ENCODE measurements at places on chromosomes 7 and 10.

DNA sequence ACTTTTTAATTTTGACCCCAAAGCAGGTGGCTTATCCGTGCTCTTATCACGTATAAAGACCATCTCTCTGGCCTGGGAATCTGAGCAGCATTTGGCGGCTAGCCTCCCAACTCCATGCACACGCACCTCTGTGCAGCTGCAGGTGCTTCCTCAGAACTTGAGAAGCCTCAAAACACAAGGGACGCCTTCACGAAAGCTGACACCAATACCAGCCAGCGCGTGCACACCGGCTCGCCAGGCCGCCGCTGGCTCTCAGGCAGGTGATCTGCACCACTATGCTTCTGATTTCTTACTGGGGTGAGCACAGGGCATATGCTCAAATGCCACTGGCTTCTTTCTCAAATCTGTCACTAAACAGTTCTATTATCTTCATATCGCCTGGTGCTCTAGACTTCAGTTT, 145.0 kb downstream of the PARD3 start:
- DNase-seq: no peak

GRCh38 chr7:74033372-74034311, 5.7 kb downstream of the ELN start:
- peak; percentile 69 for DNase-seq

DNA sequence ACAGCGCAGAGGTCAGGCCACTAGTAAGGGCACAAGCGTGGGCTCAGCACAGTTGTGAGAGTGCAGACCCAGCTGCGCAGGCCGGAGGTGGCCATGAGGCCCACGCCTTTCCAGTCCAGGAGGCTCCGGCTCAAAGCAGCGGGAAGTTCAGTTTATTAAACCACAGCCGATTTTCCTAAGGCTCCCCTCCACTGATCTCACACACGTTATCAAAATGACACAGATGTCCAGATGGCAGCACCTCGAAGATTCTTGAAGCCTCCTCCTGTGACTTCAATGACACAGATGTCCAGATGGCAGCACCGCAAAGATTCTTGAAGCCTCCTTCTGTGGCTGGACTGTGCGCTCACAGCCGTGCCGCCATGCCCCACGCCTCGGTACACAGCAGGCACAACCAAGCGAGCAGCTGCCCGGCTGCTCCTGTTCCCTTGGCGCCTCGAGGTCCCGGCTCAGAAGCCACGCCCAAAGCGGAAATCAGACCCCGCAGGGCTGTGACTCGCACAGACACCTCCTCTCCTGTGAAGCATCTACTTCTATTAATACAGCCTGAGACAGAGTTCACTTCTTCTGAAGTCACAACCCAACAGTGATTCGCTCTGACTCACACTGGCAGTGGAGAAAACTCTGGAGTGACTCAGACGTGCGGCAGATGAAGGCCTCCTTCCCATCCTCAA, 122.7 kb downstream of the MAD1L1 start:
- peak; percentile 94 for DNase-seq

- DNase-seq: peak; percentile 27
Observed at GRCh38 chr10:121804460-121804859, 123.4 kb downstream of the ATE1 start.

GRCh38 chr10:109961174-109962001, 38.1 kb upstream of the XPNPEP1 start:
- no peak for DNase-seq

DNA sequence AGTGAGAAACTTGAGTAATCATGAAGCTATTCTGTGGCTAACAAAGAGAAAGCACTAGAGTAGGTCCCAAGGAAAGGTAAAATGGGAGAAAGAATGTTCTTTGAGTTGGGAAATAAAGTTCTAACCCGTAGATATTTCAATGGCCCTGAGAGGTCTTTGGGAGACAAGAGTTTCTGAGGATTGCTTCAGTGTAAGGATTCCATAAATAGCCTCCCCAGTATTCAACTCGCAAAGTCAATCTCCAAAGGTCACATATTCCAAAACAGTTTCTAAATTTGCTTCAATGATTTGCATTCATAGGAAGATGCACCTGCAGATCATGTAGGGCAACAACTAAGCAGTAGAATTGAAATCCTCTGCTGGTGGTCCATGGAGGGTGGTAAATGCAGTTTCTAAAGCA, 238.5 kb downstream of the TMEM178B start:
- DNase-seq: no peak

DNA sequence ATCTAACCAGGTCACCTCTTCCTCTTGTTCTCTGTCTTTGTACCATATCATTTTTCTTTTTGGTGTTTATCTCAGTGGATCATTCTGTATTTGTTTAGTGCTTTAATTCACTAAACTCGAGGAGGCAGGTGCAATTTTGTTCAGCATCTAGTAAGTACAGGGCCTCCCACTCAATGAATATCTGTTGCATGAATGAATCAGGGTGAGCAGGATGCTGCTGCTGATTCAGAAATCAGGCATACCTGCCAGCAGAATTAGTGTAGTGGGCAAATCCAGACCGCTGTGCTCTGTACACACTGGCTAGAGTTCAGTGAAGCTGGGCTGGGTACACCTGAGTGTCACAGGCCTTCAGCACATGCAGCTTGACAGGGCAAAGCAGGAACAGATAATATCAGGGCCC, 511.9 kb downstream of the SUGCT start:
- no peak for DNase-seq

DNA sequence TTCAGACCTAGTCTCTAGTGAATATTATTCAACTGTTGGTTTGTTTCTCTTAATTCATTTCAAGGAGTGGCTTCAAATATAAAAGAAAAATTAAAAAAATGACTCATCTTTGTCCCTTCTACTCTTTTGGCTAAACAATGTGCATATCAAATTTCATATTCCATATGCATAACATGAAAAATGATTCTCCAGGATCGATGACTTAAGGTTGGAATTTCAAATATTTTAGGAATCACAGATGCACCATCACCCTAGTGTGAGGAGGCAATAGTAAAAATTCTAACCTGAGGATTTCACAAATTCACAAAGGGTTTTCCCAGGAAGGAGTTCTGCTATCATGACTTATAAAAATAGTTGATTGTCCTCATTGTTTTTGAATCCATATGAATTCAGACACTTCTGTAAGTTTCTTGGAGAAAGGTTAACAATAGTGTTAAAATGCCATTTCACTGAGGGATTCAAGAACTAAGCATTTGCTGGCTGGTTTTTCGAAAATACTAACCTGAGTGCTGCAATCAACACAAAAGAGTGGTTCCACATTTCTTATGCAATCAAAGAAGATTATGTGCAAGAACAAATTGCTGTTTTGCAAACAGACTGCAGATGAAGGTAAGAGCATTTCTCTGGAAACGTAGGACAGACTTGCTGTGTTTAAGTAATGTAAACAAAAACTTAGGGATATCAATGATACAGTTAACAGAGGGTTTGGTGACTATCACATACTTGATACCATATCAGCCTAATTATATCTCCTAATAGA, 547.5 kb upstream of the LRRTM3 start:
- no peak for DNase-seq

DNA sequence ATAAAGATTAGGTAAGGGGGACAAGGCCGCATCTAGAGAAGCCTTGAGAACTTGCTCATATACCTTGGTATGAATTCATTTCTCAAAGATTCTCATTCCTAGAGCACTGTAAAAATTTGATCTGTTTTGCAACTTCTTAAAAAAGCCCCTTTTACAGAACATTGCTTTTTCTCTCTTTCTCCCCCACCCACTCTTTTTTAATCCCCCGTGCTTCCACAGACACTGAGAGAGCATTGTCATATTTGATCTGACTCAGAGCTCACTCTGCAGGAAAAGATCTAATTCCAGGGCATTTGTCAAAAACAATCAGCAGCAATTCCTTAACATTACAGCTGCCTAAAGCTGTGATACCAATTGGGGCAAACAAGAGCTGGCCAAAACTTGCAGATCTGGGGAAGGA, 92.0 kb downstream of the ARHGAP22 start:
- DNase-seq: no peak

- no peak for DNase-seq
Observed at GRCh38 chr10:71429304-71429703, 32.6 kb downstream of the CDH23 start.

DNA sequence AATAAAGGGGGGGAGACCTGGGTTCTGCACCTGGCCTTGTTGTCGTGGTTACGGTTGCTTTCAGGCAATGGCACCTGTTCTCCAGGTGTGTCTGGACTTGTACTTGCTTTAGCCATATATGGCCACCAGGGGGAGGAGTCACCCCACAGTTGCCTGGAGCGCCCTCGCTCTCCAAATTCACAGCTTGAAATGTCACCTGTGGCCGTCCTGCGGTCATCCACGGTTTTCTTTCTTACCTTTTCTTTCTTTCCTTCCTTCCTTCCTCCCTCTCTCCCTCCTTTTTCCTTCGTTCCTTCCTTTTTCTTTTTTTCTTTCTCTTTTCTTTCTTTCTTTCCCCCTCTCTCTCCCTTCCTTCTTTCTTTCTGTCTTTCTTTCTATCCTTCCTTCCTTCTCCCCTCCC, 157.2 kb upstream of the ZNF92 start:
- DNase-seq: no peak

DNA sequence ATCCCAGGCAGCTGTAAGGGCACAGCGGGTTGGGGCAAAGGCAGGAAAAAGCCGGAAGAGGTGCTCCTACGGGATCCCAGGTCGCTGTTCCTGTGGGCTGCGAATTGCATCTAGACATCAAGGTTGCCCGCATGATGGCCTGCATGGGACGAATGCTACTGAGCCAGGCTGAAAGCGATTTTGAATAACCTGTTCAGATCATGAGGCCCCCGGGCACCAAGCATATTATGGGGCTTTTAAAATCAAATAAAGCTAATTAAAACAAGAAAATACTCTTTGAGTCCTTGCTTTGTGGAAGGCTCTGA, 37.1 kb downstream of the CAMK2B start:
- no peak for DNase-seq

GRCh38 chr7:148838905-148839304, 45.2 kb downstream of the EZH2 start:
- DNase-seq: no peak

GRCh38 chr7:104956753-104957450, 57.1 kb upstream of the KMT2E start:
- peak; percentile 71 for DNase-seq

GRCh38 chr7:112638675-112639400, 151.4 kb downstream of the TMEM168 start:
- no peak for DNase-seq
